ENCODE measurements at places on chromosomes 16 and 17.

GRCh38 chr16:4938683-4939030 is 1.7 kb upstream of the PPL start:
- no peak for DNase-seq

DNA sequence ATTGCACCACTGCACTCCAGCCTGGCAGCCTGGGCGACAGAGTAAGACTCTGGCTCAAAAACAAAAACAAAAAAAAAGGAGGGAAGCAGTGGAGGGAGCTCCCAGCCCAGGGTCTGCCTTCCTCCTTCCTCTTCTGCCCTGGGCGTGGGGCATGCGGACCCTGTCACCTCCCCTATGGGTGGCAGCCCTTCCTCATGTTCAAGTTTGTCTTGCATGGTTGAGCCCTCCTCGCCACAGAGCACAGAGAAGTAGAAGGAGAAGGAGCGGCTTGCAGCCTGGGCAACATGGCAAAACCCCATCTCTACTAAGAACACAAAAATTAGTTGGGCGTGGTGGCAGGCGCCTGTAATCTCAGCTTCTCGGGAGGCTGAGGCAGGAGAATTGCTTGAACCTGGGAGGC is 21.4 kb upstream of the TIMP2 start:
- DNase-seq, result no peak

DNA sequence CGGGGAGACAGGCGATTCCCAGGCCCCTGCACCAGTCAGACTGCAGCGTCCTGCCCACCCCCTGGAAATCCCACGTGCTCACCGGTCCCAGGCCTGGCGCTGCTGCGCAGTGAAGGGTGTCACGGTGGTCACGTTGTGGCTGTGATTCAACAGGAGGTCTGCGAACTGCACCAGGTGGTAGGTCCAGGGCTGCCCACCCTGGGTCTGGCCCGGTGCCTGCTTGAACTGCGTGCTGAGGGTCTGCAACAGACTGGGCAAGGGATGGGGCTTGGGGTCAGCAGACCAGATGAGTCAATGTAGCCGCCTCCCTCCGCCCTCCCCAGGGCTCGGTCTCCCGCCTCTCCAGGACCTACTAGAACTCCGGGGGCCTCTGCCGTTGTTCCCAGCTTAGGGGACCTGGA is 7.1 kb downstream of the MYBBP1A start:
- no peak for DNase-seq

DNA sequence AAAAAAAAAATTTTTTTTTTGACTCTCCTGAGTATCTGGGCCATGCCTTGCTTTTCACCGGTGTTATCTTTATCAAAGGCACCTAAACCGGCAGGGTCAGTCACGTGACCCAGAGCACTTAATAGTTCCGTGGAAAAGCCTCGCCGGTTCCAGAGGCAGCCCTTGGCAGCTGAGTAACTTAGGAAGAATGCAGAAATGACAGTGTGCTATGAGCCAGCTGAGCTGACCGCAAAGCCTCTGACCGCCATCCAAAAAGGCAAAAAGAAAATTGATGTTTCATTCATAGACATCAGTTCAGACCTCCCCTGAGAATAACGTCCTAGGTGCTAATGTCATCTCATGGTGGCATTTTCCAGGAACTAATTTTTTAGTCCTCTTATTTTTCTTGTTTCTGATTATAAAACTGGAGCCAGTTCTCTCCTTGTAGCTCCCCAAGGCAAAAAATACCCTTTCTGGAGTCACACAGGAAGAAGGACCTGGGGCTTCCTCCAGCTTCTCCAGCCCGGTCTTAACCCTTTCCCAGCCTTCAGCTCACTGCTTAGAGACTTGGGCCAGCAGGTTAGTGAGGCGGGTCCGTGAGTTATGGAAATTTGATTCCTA is 122.6 kb downstream of the SOCS1 start:
- no peak for DNase-seq

DNA sequence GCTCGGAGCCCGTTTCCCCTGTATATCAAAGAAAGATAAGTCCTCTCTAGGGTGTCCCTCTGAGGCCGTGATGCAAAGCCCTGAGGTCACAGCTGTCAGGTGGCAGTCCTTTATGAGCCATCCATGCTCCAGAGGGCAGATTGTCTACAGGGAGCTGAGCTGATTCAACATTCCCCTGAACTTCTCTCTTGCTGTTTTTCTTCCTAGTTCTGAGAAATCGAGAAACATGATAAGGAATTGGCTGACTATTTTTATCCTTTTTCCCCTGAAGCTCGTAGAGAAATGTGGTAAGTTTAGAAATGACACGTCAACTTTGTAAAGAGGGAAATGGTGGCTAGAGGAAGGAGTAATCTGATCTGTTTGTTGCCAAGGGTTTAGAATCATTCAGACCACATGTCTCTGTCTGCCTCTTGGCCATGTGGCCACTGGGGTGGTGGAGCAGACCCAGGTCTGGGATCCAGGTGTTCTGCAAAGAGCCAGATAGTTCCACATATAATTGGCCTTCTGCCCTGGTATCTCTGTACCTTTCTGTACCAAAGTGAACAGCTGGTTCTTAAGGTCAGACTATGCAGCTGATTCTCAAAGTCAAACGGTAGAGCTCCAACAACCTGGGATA is 3.5 kb downstream of the CTNS start:
- no peak for DNase-seq

DNA sequence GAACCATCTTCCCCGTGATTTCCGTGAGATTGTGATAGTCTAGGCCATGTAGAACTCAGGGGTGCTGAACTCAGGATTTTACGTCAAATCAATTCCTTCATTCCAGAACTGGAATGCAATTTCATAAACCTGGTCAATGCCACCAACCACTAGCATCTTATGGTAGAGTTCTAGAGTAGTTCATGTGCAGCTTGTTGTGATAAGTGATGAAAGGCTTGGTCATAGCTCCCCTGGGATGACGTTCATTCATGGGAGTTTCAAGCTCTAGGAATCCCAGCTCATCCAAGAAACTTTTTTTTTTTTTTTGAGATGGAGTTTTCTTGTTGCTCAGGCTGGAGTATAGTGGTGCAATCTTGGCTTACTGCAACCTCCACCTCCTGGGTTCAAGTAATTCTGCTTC is 3.7 kb upstream of the DPEP2 start:
- no peak for DNase-seq

- DNase-seq, result no peak
Observed at GRCh38 chr16:66600477-66600876, 4.0 kb upstream of the CMTM3 start.

DNA sequence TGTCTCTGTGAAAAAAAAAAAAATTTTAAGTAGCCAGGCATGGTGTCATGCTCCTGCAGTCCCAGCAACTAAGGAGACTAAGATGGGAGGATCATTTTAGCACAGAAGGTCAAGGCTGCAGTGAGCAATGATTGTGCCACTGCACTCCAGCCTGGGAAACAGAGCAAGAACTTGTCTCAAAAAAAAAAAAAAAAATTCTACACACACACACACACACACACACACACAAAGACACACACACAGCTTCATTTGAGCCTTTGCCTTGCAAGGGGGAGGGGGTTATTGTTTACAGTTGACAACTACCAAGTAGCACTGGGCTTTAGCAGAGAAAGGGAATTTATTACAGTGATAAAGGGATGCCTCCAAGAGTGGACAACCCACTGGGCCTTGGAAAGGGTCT is 4.9 kb upstream of the POLR3E start:
- DNase-seq, result no peak

- no peak for DNase-seq
Observed at GRCh38 chr16:73025151-73025855, 22.6 kb downstream of the ZFHX3 start.

DNA sequence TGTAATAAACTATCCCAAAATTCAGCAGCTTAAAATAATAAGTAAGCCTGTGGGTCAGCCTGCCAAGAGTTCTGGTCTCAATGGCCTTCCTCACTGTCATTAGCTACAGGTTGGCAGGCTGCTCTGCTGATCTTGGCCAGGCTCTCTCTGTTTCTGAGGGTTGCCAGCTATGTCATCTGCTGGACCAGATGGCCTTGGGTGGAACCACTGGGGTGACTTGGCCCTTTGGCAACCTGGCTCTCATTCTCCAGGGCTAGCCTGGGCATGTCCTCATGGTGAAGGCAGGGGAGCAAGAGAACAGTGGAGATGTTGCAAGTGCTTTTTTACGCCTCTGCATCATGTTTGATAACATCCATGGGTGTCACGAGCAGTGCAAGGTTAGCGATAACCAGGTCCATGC is 13.9 kb downstream of the ITGAM start:
- no peak for DNase-seq

DNA sequence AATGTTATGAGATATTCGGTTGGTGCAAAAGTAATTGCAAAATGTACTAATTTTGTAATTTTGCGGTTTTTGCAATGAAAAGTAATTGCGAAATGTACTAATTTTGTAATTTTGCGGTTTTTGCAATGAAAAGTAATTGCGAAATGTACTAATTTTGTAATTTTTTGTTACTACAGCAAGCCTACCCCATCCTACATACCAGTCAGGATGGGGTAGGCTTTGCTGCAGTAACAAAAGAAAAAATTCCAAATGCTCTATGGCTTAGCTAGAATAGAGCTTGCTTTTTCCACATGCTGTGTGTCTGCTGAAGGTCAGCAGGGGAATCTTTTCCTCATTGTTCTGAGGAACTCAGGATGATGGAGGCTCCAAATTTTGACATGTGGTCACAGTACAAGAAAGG is 83.3 kb upstream of the GPRC5B start:
- DNase-seq, result no peak

DNA sequence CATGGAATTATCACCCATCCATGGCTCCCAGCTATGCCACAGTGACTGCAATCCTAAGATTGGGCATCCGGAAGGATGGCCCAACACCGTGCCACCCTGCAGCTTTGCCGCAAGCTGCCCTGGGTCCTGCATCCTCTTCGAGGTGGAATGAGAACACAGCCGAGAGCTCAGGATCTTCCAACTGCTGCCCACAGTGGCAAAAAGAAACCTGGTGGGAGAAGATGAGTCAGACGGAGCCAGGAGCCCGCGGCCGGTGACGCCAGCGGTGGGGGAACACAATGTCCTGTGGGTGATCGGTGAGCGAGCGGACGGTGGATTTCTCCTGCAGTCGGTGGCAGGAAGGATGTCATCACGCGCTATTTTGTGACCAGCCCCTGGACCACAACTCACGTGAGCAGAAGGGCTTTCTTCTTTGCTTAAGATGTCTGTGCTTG is 20.1 kb downstream of the CD7 start:
- peak; percentile 79 for DNase-seq

DNA sequence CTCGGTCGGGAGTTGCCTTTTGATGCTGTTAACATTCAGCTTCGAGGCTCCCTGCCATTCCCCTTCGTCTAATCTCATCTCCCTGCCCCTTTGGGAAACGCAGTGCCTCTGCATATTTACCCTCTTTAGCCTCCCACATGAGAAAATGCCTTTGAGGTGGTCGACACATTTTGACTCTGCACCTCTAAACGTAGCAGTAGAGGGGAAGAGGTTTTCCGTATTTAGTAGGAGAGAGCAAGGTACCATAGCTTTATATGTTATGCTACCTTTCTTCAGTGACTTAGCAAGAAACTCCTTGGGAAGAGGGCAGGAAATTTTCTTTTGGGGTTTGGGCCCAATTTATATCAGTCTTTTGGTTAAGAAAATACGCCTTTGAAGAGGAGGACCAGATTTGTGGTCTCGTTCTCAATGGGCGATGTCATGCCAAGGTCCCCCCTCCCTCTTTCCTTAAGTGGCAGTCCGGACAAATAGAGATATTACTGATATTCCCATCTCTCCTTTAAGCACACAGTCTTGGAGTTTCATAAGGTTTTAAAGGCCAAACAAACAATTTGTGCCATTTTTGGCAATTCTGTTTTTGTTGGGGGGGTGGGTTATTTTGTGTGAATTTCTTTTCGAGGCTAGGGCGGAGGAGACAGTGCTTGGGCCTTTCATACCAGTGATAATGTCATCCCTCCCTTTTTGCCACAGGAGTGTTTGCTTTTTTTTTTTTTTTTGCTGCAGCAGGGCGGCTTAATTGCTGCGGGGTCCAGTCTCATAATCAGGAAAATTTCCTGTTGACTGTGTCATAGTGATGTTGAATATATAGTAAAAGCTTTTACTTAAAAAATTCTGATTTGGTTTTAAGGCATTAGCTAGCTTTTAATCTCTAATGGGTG is 1.5 kb downstream of the PAFAH1B1 start:
- no peak for DNase-seq

DNA sequence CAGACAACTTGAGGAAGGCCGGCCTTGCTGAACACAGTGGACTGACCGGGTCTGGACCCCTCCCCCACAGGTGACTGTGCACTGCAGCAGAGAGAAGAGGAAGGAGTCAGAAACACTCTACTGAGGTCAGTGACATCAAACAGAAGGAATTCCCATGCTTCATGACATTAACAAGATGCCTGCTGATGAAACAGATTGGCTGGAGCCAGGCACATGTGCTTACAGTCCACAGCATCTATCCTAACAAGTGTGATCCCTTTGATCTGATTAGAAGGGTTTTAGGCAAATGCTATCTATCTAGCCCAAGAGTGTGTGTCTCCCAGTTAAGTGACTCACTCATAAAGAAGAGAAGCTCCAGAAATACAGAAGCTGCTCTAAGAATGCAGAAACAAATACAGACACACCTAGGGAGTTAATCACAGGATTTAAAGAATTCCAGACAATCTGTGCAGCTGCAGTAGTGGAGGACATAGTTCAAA is 90.2 kb downstream of the SYCE1L start:
- no peak for DNase-seq

GRCh38 chr17:2379489-2380225 is 21.2 kb downstream of the MNT start:
- DNase-seq, result no peak

DNA sequence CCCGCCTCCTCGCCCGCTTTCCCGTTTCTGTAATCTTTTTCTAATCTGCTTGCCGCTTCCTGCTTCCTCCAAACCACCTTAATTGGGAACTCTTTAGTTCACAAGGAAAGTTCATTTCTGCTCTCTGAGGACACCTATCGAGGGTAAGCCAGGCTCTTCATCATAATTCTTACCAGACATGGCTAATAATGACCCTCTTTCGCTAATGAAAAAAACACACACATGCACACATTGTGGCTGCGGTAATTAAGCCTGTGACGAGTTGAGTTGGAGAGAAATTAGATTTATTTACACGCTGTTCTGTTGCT is 100.6 kb downstream of the ZNF423 start:
- no peak for DNase-seq

- no peak for DNase-seq
Observed at GRCh38 chr17:13420878-13421277, 180.9 kb downstream of the HS3ST3A1 start.

- no peak for DNase-seq
Observed at GRCh38 chr17:79672496-79672895, 58.2 kb upstream of the ENPP7 start.

DNA sequence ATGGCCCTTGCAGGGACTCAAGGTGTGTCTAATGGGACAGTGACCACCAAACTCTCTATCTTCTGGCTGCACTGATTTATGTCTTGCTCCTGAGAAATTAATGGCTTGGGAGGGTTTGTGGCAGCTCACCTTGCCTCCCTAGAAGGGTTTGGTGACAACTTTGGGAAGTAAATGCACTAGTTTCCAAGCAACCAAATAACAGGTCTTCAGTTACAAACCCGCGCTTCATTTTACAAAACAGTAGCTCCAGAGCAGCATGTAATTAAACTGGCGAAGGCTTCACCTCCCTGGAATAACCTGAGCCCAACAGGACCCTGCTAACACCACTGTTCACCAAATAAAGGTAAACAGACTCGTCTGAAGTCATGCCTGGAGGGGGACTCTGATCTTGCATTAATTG is 318.3 kb downstream of the SLC39A11 start:
- no peak for DNase-seq

All from occipital lobe (tissue), 3 donors.